ENCODE measurements at places on chromosomes 3 and 15. TPM values are rescaled to one million over a fixed set of nuclear protein-coding genes. Genes with fewer than 3 reads are reported as not detected.

- peak; percentile 43 for DNase-seq
Observed at GRCh38 chr3:5019411-5020241, 40.4 kb downstream of the BHLHE40 start.

- no peak for DNase-seq
Observed at GRCh38 chr15:80498652-80499051, 94.5 kb downstream of the ARNT2 start.

DNA sequence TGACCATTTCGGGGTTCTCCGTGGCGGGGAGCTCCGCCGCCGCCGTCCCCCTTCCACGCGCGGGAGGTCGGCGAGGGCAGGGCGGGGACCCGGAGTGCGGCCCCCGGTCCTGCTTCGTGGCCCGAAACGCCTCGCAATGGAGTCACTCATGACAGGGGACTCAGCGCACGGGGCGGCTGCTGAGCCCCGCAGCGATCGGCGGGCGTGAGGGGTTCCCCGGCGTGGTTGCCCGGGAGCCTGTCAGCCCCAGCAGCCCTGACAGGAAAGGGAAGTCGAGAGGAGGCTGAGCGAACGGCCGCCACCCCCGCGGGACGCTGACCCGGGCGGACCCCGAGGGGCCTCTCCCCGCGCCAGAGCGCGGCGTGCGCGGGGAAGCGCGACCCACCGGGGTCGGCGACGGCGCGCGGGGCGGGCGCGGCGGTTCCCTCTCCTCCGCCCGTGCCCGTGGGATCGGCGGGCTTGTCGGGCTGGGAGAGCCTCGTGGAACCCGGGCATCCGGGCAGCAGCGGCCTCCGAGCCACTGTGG is 564 bp upstream of the PIGZ start:
- peak; percentile 30 for DNase-seq

- no peak for DNase-seq
Observed at GRCh38 chr3:188925376-188925775, 246.4 kb upstream of the TPRG1 start.

- no peak for DNase-seq
Observed at GRCh38 chr3:48915296-48915695, 3.3 kb upstream of the ARIH2 start.

DNA sequence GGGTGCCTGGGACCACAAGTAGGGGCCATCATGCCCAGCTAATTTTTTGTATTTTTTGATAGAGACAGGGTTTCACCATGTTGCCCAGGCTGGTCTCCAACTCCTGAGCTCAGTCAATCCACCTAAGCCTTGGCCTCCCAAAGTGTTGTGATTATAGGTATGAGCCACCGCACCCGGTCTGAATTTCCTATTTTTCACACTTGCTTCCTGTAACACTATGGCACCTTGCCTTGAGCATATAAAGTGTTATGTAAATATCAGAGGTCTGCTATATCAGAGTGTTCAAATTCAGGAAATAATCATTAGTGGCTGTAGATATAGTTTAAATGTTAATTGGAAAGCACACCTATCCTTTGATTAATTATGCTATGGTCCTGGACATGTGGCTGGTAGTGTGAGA is 165.2 kb downstream of the KCNAB1 start:
- DNase-seq = no peak

DNA sequence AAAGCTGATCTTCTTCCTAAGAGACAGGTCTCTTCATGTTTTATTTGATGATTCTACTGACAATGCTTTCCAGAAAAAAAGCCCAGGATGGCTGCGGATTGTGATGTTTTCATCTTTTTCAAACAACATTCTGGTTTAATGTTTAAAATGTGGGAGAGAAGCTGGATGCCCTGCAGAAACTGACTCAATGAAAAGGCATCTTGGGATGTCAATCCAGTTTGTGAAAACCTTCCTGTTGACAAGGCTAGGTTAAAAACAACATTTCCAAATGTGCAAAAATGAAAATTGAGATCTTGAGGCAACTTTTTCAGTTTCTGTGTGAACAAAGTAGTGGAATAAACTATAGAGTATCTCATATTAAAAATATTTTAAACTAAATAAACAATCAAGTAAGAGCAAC is 156.0 kb upstream of the MRPL3 start:
- no peak for DNase-seq

DNA sequence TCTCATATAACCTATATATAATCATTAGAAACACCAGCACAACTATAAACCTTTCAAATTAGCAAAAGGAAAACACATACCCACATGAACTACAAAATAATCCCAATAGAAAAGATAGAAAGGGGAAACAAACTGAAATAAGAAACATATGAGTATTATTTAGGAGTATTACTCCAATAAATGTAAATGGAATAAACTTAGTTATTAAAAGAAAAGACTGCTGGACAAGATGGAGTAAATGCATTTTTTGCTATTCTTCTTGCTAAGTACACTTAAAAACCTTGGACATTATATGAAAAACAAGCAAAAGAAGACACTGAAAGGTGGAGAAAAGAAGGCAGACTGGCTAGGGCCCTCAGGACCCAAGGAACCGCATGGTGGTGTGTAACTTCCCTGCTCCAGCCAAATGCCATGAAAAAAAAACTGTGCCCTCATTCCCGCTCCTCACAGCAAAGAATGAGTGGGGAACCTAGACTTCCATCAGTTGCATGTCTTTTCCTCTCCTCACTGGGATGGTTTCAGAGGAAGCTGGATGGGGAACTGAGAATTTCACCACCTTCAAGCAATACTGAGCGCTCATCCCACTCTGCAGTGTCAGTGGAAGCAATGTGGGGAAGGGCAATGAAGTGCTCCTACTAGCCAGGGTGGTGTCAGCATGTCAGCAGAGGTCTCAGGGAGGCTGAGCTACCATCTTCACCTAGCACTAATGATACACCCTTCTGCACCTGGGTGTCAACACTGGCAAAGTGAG is 43.7 kb upstream of the ADAMTS17 start:
- no peak for DNase-seq

DNA sequence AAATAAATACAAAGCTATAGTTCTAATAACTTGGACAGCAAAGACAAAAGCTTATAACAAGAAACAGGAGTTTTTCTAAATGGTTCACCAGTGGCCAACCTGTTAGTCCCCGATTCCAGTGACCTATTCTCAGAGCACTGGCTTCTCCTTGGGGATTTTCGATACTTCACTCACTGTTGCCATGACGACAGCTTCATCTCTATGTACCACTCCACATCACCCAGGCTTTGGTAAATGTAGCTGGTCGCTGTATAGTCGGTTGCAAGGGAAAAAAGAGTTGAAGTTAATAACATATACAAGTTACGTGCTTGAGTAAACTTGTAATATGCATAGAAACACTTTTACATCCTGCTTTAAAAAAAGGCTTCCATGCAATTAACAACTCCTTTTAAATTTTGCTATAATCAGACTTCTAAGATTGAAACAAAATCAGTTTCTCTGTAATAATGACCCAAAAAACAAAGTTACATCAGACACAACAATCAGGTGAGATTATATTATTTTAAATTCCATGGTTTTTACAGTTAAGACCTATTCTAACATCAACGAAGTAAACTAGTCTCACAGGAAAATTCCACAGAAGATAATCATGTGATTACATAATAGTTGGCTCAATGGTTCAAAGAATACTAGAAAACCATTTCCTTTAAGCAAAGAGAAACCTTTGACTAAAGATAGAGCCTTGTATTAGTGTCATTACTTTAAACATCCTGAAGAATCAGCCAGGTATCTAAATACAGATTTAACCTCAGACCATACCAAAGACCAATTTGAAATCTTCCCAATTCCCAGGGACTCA is 2.9 kb downstream of the CCNL1 start:
- no peak for DNase-seq

DNA sequence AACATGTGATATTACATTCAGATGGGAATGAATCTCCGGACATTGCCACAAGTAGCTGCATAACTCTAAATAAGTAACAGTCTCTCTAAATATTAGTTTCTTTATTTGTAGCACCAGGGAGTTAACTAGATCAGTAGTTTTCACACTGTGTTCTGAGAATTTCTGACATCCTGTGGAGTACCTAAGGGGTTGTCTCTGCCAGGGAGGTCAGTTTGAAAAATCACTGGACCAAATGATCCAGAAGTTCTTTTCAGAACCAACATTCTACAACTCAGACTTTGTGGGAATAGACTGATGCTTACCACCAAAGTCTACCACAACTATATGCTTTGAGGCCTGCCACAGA is 9.0 kb upstream of the ILDR1 start:
- DNase-seq = no peak

GRCh38 chr3:179020112-179020511 is 51.5 kb downstream of the ZMAT3 start:
- DNase-seq = no peak

- DNase-seq = no peak
Observed at GRCh38 chr3:54837964-54838363, 89.9 kb downstream of the LRTM1 start.

- DNase-seq = no peak
Observed at GRCh38 chr3:129794311-129795185, 99.0 kb downstream of the TMCC1 start.

DNA sequence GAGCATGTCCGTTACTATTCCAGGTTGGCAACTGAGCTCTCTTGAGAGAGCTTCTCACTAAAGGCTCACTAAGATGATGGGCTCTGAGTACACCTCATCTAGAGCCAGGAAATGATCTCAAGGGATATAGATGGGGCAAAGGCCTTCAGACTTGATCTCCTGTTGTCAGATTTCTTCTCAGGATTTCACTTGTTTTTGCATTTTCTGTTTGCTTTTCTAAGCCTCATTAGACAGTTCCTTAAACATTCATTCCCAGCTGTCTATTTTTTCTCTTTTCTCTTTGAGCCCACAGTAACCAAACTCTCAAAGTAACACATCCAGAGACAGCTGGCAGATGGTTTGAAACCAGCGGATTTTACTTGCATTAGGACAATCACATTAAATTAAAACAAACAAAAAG is 28.4 kb upstream of the ARL8B start:
- DNase-seq = no peak

ITIH4 gene
- total RNA-seq = 25.8 TPM

FANCD2OS gene
- total RNA-seq = not detected

CKMT1A gene
- total RNA-seq = not detected

PLA1A gene
- not detected for total RNA-seq
